ENCODE measurements at places on chromosomes 2 and 18.

GRCh38 chr2:5391362-5391761 is 300.8 kb upstream of the SOX11 start:
- DNase-seq = no peak

DNA sequence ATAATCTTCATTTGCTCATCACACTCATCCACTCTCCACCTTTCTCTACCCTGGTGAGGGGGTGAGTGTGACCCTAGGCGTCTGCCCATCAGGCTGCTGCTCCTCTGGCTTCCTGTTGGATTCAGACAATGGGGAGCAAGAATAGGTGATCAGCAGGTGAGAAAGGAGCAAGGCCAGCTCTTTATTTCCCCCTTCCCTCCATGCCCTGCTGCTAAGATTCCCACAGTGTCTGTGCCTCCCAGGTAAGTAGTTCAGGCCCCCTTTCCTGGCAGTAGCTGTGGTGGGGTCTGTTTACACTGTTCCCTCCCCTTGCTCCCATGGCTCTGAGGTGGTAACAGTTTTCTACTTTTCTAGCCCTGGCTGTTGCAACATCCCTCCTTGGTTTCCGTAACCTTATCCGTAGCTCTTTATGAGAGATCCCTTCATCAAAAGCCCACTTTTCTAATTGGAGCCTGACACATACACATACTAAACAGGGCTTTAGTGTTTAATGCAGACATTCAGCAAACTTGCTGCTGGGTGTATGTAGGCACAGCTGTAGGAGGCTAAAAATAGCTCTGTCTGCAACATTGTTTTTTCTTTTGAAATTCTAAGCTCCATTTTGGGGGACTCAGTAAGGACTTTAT is 27.5 kb downstream of the MAP2 start:
- no peak for DNase-seq

DNA sequence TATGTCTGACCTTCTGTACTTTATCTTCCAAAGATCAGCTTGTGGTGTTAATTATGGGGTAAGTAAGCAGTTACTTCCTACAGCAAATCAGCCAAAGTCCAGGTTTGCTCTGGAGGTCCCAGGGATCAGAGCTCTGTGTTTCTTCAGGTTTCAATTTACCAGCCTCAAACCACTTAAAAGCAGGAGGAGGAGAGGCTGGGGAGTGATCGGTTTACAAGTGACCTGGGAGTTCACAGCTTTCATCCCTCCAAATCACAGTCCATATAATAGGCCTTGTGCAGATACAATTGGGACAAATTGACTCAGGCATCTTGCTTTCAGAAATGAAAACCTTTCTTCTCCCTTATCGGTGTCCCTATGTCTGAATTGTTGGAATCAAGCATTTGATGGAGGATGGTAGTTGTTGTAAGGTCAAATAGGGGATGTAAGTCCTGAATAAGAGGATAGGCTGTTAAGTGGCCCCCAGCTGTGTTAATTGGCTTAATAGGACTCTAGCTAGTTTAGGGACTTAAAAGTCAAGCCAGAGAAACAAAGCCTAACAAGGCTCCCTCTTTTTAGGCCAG is 188.0 kb upstream of the NT5C1B start:
- no peak for DNase-seq

DNA sequence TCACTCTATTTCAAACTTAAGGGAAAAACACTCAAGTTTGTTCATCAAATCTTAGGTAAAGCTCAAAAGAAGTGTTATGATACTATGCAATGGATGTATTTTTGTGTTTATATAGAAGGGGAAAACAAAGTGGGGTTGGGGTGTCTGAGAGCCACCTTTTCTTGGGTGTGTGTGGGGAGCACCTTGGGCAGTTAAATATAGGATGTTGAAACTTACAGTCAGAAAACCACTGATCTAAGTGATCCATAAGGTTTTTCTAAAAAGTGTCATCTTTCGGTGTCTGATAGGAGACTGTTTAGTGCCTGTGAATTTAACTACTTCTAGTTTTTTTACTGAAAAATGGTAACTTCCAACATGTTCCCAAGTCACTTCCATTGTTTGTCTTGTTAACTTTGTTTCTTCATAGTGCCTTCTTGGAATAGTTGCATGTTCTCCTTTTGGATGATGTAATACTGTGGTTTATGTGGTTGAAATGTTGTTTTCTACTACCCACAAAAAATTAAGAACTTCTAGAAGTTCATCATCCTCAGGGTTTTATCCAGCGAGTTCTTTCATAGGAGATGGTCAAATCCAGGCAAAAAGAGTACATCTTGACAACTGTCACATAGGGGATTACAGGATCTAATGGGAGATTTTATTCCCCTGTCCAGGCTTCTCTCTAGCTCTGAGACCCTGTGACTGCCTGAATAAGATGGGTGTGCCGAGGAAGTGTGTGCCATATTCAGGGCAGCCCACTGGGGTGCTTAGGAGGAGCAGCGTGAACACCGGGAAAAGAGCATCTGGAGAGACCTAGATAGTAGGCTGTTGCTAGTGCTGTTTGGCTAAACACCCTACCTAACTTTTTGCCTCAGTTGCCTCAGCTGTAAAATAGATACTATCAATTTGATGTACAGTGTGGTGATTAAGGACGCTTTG is 46.2 kb downstream of the CAB39 start:
- DNase-seq = no peak

- DNase-seq = no peak
These were observed 79.1 kb upstream of the SEC11C start for GRCh38 chr18:59060551-59060950.

DNA sequence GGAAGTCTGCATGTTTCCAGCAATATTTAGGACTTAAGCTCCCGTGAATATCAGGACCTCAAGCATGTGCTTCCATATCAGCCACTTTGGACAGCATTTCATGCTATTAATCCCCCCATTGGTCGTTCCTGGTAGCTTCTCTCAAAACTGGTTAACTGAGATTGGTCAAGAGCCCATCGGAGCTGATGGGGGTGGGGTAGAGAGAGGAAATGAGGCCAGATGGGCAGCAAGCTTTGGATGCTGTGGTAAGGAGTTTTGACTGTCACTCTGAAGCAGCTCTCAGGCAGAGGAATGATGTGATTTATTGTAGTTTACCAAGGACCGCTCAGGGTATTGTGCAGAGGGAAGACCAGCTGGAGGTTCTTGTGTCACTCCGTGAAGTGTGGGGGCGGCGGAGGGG is 81.8 kb downstream of the FAM168B start:
- DNase-seq = no peak

- DNase-seq = no peak
These were observed 43.4 kb upstream of the TNFRSF11A start for GRCh38 chr18:62281684-62282083.
